Left ventricle myocardium inferior (tissue), 1 donor: ENCODE measurements at places on chromosomes 1 and 21. TPM values are rescaled to one million over a fixed set of nuclear protein-coding genes. Genes with fewer than 3 reads are reported as not detected.

- no peak for DNase-seq
Measured at GRCh38 chr1:99577313-99577712, 68.6 kb upstream of the PALMD start.

DNA sequence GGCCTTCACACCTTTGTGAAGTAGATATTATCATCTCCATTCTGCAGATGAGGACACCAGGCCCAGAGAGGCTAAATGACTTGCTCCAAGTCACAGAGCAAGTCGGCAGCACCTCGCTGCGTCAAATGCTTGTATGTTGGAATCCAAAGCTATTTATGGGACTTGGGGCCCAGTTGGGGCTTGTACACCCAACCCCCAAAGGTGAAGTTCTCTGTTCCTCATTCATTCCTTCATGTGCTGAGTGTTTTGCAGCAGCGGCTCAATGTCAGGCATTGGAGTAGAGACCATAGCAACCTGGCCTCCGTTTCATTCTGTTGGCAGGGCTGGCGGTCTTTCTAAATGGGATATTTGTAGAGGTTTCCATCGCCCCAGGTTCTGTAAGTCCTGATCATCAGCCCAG lies 113.4 kb upstream of the SLC25A33 start:
- DNase-seq, result no peak

The TBX15 gene
- 0.63 TPM for total RNA-seq

- DNase-seq, result no peak
Measured at GRCh38 chr1:32199043-32199716, 1.2 kb upstream of the CCDC28B start.

DNA sequence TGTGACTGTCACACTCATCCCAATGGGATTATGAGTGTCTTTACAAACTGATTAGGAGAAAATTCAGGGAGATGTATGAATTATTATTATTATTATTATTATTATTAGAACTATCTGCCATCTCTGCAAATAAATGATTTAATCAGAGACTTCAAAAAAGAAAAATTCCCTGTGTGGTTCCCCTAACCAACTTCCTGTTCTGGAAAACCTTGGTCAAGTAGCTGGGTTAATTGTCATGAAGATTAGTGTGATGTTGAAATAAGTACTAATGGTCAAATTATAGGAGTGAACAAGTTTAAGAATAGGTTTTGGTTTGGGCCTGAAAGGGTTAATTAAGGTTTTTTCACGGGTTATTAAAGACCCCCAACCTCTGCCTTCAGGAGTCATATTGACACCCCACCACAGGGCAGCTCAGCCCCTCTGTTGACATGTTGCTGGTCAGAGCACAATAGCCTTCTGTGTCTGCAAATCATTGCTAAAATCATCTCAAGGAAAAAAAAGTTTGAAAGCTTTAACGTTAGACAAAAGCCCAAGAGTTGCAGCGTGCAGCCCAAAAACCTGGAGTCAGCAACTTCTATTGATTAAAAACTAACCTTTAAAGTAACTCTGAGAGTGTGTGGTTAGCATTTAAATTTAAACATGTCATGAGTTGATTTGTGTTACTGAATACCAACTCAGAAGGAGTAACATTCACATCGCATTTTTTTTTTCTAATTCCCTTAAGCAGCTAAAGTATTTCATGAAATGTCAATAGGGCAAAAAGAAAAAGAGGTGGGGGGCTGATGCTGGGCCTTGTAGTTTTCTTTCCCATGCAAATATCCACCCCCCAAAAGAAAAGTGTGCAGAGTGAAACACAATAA lies 272.5 kb downstream of the TM2D1 start:
- DNase-seq, result no peak

DNA sequence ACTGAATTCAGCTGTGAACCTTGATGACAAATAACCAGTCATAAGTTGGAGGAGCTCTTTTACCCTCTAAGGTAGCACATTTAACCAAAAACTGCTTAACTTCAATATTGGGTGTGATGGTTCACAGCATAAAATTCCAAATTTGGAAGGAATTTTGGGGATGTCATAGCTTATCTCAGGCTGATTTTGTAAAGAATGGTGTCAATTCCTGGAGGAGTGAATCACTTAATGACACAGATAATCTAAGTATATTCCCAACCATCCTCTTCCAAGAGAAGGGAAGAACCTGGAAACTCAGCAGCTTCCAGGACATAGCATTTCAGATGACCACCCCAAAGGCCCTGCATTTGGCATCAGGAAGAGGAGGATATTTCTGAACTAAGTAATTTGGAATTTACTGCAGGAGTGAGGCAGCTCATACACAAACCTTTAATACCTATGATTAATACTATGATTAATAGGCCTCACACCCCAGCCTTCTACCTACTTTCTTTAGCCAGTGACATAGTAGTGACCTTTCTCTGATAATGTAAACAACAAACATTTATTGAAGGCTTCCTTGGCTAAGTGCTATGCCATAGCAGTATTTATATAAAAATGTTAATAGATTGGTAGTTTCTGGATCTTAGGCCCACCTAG lies 14.5 kb downstream of the GLUL start:
- DNase-seq, result no peak

- no peak for DNase-seq
Measured at GRCh38 chr1:235511470-235512240, 7.4 kb upstream of the B3GALNT2 start.

- DNase-seq, result peak; percentile 55
Measured at GRCh38 chr1:204207136-204207616, 6.6 kb downstream of the GOLT1A start.

GRCh38 chr1:5947978-5948680 lies 44.1 kb downstream of the NPHP4 start:
- no peak for DNase-seq

The S100A1 gene
- 2,012 TPM for total RNA-seq

DNA sequence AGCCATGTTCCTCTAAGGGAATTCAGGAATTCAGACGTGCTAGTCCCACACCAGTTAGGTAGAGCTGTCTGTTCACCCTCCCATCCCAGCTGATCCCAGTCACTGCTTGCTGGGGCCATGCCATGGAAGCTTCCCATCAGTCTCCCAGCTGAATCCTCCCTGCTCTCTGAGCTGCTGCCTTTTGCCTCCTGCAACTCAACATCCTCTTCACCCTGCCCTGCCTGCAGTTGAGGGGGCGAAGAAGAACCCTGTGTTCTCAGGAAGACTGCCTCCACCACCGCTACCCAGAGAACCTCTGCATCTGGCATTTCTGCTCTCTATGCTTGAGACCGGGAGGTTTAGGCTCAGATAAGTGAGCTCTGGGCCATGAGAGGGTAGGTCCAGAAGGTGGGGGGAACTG lies 16.2 kb downstream of the CDCA8 start:
- no peak for DNase-seq

The OR2G6 gene
- not detected for total RNA-seq

DNA sequence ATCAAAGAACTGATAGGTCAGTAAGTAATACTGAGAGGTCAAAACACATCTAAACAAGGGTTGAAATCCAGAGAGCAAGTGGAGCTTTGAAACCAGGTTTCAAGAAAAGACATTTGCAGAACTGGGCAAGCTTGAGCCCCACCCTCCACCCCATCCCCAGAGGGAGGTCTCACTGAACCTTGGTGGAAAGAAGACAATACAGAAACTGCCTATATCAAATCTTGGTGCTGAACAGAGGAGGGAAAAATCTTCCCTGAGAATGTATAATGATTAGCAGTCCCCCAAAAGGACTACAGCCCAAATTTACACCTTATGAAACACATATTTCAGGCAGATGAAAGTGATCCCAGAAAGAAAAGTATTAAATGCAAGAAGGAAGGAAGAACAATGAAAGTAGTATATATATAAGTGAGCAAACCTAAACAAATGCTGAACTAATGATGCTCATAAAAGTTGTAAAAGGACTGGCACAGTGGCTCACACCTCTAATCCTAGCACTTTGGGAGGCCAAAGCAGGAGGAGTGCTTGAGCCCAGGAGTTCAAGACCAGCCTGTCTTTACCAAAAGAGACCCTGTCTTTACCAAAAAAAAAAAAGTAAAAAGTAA lies 12.4 kb downstream of the ZBTB17 start:
- DNase-seq, result no peak

GRCh38 chr1:9442278-9442846 lies 96.9 kb upstream of the SLC25A33 start:
- no peak for DNase-seq

GRCh38 chr1:39369565-39369964 lies 121.9 kb upstream of the BMP8A start:
- DNase-seq, result no peak

GRCh38 chr1:184790642-184791549 lies 36.2 kb upstream of the EDEM3 start:
- no peak for DNase-seq

The EPHA10 gene
- 0.14 TPM for total RNA-seq

The FAM163A gene
- total RNA-seq, result 0.16 TPM

GRCh38 chr1:193241132-193241827 lies 54.9 kb upstream of the B3GALT2 start:
- DNase-seq, result no peak

DNA sequence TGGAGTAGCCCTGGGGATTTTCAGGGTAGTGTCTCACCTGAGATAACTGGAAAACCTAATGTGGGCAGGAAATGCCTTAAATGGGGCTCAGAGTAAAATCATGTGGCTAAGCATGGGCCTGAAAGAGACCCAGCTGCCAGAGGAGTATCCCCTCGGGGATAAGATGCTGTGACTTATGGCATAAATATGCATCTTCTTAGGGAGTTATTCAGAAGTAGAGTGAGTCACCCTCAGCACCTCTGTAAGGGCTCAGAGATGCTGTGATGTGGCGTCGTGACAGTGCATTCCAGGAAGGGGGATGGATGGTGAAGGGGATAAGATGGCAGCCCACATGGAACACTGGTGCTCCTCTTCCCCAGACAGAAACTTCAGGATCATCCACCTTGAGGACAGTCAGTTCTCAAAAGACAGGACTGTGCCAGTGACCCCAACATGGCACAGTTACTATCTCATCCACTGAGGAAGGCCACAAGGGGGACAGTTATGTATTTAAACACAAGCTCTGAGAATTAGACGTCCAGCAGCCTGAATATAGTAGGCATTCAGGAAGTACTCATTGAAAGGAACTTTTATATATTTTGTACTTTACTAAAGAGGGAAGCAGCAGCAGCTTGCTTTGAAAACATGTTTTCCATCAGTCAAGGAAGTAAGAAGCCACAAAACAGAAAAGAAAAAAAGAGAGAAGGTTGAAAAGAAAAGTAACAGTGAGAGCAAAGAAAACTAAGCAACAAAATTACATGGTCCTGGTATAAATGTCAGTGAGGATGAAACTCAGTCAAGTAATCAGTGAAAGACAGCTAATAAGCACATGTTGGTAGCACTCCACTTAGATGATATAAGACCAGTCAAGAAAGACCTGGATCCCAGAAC lies 8.3 kb downstream of the IL24 start:
- DNase-seq, result no peak

GRCh38 chr1:93999840-94000415 lies 90.7 kb upstream of the GCLM start:
- no peak for DNase-seq

The TMEM52 gene
- 0.47 TPM for total RNA-seq

GRCh38 chr1:18885311-18886002 lies 16.9 kb downstream of the ALDH4A1 start:
- no peak for DNase-seq

- DNase-seq, result peak; percentile 53
Measured at GRCh38 chr1:27332536-27333281, 9.1 kb upstream of the SYTL1 start.

DNA sequence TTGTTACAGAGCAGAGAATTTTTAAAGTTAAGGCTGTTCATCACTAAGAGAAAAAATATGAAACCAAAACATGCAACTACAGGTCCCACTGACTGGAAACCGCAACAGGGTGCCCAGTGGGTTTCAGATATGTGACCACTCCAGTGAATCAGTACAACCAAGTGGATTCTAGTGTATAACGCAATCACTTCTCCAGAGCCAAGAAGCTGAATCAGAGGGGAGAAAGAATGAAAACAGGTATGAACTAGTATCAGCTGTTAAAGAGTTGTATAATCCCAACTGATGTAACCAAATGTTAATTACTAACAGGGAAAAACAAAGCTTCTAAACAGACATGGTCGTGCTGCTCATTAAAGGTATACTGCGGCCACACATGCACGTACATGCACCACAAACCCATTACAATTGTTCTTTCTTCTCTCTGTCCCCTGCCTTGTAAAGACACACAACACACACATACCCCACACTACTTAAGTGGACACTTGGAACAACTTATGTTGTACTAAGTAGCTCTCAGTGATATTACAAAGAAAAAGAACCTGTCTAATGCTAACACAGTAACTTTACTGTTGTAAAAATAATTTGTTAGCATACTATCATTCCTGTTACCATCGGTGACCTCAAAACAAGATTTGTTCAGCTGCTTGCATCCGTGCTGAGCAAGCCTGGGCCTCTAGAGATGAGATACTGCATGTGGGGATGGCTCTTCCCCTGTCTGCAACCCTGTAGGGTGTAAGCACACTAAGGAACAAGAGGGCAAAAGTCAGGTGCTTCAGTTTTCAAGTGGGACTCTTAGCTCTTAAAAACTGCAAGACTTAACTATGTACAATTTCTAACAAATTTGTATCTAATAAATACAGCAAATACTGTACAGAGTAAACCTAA lies 74.2 kb downstream of the PTPN14 start:
- DNase-seq, result no peak

DNA sequence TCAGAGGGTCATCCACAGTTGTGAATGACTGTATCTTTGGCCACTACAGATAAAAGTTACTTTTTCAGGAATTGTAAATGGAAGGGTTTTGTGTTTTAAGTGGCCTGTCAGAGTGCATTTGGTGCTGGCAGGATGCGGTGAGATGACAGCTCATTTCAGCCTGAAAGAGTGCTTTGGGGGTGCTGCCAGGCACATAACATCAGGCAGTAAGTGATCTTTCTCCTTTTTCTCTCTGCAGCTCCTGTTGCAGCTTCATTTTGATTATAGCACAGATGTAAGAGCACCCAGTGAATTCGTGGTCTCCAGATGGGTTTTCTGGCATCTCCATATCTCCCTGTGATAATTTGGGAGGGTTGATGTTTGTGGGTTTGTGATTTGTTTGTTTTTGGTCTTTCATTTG lies 14.8 kb upstream of the FAM163A start:
- no peak for DNase-seq

GRCh38 chr1:20185834-20186782 lies at the start of the genes PLA2G2C and UBXN10:
PLA2G2C (minus strand) TSS chr1:20186518; CDS start chr1:20177363, 9,155 bp downstream.
UBXN10 (plus strand) TSS chr1:20186096; CDS start chr1:20190562, 4,466 bp downstream.
- peak; percentile 59 for DNase-seq

The TINAGL1 gene
- total RNA-seq, result 223 TPM

DNA sequence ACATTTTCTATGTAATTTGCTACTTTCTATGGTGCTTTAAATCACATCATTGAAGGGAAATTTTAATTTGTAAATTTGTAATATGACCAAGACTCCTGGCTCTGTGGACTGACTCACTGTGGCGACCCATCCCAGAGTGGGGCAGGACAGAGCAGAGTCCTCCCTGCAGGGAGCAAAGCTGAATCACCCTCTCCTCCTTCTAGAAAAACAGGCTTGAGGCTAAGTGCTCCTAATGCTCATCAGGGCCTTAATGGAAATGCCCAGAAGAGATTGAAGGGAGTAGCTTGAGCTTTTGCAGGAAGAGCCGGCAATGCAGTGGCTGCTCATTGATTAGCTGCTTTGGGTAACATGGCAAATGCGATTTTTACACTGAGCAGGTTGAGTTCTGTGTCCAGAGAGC lies 16.8 kb downstream of the S100A10 start:
- no peak for DNase-seq

The RHOC gene
- 129 TPM for total RNA-seq

The PTGS2 gene
- 0.85 TPM for total RNA-seq

The ANKRD65 gene
- total RNA-seq, result 1.7 TPM
